Smooth muscle cell of the brain vasculature (primary cell): ENCODE measurements at places on chromosomes 3 and 15.
A peak's percentile ranks its signal among the peaks of the same experiment; 100 is the strongest.

DNA sequence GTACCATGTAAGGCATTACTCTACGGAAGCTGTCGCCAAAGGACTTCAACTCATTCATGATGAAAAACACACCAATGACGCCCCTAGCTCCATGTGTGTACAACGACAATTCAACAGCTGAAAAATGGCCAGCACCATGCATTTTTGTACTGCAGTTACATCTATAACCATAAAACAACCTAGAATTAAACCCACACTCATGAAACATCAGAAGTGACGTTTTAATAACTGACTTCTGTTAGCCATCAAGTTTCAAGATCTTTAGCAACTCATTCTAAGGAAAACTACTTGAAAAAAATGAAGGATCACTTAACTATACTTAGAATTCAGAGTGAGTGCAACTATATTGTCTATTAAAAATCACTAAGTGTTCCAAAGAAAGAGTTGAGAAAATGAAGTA lies 84.9 kb downstream of the RFTN1 start:
- no peak for DNase-seq

DNA sequence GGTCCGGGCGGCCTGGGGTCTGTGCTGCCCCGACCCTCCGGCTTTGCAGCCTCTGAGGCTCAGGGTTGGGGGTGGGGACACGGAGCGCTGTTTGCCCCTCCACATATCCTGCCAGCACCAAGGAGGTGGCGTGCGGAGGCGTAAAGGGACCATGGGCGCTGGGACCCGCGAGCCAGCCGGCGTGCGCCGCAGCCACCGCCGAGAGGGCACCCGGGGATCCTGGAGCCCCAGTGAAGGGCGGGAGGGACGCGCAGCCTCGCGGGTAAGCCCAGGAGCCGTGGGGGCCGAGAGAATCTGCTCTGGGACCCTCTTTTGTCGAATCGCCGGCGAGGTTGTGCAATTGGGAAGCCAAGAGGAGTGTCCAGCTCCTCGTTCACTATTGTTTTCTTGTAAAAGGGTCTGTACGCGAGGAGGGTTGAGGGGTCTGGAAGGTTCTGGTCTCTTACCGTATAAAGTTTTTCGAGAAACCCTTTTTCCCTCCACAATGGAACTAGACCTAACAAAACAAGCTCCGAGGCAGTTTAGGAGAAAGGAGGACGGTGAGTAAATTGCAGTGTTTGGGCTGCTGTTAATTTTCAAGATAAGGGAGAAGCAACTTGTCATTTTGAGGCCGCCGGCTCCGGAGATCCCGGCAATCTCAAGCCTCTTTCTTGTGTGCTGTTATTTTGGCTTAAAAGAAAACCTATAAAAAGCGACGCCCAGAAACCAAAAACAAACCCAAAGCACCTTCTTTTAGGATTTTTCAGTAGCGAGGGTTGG lies 29.9 kb upstream of the ST3GAL6 start:
- no peak for DNase-seq

- no peak for DNase-seq
These were observed 472.2 kb downstream of the NLGN1 start for GRCh38 chr3:173869766-173870165.

GRCh38 chr3:44048949-44049348 lies 192.7 kb upstream of the TOPAZ1 start:
- DNase-seq = no peak

DNA sequence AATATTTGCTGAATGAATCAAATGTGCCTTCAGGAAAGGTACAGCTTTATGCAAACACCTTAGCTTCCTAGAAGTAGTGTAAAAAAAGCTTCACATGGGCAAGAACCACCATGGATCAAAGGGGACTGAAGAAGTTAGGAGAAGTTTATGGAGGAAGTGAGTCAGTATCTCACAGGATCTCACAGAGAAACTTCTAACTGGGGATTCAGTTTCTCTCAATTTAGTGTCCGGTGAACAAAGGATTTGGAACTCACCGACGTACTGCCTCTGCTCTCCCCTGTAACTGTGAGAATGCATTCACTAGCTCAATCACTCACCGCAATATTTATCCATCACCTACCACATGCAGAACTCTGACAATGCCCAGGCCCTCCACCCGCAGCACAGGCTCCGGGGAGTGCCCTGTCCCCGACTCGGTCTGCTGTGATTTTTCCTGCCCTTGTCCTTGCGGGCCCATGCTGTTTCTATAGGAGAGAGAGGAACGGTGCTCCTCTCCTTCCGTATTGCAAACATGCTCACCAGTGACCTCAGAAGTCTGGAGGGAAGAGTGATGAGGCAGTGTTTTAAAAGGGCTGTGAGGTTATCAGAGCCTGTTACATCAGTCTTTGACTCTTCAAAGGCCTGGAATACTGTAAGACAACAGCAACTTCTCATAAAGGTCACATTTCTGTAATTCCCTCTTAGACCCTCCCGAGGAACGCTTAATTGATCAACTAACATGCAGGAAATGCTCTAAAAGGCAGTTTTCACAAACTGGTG lies 222.5 kb upstream of the ICE2 start:
- no peak for DNase-seq

- DNase-seq = peak; percentile 7
These were observed 72.5 kb downstream of the OPA1 start for GRCh38 chr3:193665370-193665989.

DNA sequence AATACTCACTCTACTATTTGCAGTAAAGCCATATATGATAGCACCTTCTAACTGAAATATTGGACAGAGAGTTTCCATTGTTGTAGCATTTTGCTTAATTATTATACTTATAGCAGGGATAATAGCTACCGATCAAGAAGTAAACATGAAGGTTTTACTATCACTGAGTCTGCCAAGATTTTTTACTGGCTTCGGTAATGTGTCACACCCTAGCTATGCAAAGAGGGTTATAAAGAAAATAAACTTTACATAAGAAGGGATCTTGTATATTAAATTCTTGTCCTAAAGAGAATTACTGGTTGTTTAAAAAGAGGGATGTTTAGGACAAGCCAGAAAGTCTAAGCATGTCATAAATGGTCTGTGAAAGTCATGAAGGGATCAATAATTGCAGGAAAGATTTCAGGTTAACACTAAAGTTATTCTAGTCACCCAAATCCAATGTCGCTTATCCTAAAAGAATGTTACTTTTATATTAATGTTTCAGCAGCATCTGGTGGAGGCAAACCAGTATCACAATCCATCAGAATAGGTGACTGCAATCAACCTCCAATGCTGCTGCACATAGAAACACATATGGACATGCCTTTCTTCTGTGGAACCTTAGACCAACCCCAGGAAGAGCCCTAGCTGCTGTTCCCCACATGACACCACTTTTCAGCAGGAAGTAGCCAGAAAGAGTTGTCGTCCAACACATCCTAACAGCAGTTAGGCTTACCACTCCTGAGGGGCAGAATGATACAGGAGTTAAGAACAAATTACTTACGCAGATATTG lies 62.7 kb upstream of the GK5 start:
- no peak for DNase-seq

DNA sequence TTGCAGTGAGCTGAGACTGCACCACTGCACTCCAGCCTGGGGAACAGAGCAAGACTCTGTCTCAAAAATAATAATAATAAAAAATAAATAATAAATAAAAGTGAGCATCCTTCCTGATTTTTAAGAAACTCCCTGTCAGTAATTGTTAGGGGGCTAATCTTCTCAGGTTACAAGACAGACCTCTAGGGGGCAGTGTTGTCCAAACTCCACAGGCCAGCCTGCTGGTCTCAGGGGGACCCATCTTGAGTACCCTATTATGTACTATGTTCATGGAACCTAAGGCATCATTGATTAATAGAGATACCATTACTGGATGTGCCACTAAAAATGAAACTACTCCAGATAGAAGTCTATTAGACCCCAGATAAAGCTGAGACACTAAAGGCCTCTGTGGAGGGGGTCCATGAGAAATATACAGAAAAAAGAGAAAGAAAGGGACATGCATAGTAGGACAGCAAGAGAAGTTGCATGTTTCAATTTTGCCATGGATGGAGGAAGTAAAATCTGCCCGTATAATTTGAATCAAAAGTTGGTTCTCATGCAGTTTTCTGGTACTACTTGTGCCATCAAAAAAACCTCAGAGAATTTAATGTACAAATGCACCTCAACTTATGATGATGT lies 85.5 kb upstream of the CDV3 start:
- DNase-seq = no peak

- no peak for DNase-seq
These were observed 8.8 kb upstream of the CYP11A1 start for GRCh38 chr15:74376226-74376625.

GRCh38 chr3:100972867-100973266 lies 20.4 kb downstream of the ABI3BP start:
- no peak for DNase-seq

DNA sequence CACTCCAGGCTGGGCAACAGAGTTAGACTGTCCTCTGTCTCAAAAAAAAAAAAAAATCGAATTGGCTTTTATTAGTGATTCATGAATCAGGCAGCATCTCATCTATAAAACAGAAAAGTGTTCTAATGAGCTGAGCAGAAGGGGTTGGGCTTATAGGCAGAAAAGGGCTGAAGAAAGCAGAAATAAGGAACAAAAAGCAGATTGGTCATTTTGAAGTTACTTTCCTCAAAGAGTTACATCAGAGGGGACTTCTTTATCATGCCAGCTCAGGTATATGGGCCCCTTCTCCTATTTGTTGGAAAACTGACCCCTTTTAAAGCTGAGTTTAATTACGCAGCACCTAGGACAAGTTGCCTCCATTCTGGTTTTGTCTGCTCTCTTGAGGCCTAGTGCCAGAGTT lies 722 bp upstream of the POGLUT1 start:
- no peak for DNase-seq

GRCh38 chr3:138625707-138626365 lies 17.3 kb downstream of the FAIM start:
- no peak for DNase-seq

GRCh38 chr3:129829640-129830039 lies 63.9 kb downstream of the TMCC1 start:
- DNase-seq = peak; percentile 54

DNA sequence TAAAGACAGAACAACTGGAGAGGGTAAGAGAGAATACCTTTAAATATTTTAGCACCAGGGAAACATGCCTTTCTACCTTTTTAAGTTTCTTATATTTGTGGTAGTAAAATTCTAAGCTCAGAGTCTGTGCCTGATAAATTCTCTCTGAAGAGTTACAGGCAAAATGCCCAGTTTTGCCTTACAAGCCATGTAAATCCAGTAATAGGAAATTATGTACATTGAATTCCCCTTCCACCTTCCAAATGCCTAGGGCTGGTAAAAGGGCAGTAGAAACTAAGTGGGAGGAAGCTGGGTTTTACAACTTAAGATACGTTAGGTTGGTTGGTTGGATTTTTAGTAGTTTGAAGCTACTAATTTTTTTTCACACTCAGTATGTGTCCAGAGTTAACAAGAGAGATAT lies 43.1 kb upstream of the TP63 start:
- no peak for DNase-seq

GRCh38 chr3:178236555-178237277 lies 299.5 kb upstream of the KCNMB2 start:
- no peak for DNase-seq

GRCh38 chr15:65952391-65953053 lies 83.2 kb downstream of the RAB11A start:
- peak; percentile 20 for DNase-seq

DNA sequence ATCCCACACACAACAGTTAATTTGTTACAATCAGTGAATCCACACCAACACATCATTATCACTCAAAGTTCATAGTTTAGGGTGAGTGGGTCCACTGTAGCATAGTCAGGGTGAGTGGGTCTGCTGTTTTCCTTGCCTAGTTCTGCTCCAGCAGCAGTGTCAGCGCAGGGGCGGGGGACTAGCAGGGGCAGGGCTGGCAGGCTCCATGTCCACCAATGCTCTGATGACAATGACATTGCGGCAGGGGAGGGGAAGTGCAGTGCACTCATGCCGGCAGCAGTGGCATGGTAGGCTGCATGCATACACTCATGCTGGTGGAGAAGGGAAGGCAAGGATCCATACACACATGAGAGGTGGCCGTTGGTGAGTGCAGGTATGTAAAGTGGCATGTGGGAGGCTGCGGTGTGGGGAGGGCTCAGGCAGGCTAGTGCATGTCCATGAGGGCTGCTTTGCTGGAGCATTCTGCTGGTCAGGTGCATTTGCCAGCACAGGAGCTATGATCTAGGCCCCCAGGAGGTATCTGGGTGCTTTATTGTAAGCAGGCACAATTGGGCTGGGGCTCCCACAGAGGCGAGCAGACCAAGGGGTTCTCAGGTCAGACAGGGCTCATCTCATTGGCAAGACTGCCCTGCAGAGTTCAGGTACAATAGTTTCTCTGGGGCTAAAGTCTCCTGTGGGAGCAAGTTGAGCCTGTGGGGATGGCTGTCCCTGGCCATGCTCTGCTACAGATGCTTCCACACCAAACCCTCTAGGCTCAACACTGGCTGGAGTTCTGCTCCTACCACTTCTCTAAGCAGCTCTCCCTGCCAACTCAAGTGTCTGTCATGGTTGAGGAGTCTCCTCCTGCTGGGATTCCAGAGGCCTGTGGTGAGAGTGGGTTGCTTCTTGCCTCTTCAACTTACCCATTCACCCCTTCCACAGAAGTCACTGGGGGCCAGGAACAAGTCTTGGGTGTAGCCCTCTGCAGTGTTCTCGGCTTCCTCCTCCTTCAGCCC lies 81.3 kb downstream of the KCNAB1 start:
- no peak for DNase-seq

- no peak for DNase-seq
These were observed 19.9 kb downstream of the DNAJB8 start for GRCh38 chr3:128446821-128447220.

DNA sequence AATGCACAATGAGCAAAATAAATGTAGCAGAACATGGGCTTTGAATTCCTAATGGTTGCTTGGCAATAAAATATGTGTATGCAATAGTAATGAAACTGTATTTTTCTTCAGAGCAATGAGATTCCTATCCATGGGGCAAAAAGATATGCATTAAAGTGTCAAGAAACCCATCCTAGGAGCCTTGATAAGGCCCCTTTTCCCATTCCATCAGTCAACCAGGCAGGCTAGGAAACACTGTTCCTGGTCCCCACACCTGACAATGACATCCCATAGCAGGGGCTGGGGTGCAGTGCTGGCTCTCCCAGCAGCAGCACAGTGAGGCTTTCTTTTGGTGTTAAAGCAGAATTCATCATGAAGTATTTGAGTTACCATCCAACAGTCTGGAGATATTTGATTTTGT lies 113.3 kb upstream of the AGTR1 start:
- no peak for DNase-seq

GRCh38 chr3:157751386-157751785 lies 248.2 kb upstream of the VEPH1 start:
- no peak for DNase-seq
